ENCODE measurements at places on chromosomes 1 and 21.

GRCh38 chr1:195604287-195604686 lies 1004.0 kb downstream of the KCNT2 start:
- DNase-seq = no peak

DNA sequence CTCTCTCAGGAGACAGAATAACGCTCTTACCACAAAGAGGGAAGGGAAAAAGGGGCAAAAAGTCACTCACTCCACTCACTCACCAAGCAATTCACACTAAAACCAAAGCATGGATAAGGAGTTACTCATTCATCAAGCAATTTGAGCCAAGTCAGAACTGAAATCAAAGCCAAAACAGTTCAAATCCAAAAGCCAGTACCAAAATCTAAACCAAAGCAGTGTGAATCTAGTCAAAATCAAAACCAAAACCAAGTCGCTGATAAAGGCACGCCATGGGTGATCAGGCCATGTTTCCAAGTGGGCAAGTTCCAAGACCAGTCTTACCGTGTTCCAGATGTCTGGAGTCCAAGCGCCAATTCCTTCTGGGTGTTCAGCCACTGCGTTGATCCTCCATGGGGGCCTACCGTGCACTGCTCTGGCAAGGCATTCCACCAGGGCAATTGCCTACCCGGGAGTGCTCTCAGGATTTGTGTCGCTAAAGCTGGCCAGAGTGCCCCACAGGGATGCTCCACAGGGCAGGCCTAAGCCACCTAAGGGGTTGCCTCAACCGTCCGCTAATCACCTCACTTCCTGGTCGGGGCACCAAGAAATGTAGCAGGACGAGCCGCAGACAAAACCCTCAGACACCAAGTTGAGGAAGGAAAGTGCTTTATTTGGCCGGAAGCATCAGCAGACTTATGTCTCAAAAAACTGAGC lies 142.3 kb downstream of the TRIM33 start:
- DNase-seq = no peak

DNA sequence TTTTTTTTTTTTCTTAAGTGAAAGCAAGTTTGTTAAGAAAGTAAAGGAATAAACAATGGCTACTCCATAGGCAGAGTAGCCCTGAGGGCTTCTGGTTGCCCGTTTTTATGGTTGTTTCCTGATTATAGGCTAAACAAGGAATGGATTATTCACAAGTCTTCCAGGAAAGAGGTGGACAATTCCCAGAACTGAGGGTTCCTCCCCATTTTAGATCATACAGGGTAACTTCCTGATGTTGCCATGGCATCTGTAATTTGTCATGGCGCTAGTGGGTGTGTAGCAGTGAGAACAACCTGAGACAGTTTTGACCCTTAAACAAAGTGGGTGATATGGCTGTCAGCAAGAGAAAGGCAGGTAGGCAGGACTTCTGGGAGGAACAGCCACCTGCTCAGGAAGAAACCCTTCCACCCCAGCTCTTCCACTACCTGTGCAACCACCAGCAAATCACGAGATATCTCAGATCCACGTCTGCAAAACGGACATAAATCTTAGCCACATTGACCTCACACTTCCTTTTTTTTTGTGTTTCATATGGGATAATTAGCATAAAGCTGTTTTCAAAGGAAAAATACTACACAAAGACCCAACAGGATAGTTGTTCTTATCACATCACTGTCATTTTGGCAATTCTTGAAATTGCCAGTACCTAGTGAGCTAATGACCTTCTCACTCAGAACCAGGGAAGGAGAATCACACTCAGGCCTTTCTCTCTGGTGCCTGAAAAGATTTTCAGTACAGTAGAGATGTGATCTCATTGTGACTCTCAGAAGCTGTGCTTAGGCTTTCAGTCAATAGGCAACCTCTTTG lies 34.8 kb upstream of the DUSP10 start:
- DNase-seq = no peak

DNA sequence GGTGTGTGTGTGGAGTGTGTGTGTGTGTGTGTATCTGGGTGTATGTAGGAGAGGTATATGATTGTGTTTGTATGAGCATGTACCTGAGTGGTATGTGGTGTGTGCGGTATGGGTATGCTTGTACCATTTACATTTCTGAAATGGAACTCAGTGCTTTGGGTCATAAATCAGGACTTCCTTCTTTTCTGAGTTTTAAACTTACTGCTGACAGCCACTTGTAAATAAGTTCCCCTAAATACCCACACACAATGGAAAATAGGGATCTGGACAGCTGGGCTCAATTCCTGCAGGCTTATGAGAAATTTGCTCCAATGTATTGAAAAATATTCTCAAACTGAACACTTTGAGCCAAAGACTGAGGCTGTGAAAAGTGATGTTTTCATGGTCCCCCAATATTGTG lies 293.6 kb downstream of the HLX start:
- DNase-seq = no peak

DNA sequence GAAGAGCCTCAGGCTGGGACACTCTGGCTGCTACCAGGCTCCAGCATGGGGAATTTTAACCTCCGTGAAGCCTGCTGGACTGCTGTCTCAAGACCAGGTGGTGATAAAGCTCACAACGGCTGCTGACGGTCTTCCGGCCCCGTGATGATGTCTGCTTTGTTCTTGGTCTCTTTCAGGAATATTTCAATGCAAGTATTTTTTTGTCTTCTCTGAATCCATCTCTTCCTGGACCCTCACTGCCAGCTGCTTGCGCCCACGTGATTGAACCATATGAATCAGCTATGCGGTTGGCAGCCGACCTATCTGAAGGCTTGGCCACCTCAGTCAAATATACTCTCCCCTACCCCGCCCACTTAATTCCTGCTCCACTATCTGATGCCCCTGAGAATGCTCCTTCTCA lies 14.6 kb upstream of the SLC6A17 start:
- no peak for DNase-seq

DNA sequence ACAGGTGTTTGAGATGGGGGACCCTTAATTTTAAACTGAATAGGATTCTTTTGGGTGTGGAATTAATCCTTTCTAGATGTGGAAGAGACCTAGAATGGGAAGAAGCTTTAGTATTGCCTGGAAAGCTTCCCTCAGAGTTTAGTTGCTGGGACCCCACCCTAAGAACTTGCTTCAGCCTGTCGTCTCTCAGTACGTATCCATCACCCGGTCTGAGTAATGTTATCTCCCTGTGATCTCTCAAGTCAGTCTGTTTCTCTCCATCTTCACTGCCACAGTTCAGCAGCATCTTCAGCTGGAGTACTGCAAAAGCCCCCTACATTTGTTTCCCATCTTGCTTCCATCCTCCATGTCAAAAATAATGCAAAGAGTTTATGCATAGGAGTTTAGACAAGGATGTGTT lies 28.9 kb downstream of the CNST start:
- no peak for DNase-seq

DNA sequence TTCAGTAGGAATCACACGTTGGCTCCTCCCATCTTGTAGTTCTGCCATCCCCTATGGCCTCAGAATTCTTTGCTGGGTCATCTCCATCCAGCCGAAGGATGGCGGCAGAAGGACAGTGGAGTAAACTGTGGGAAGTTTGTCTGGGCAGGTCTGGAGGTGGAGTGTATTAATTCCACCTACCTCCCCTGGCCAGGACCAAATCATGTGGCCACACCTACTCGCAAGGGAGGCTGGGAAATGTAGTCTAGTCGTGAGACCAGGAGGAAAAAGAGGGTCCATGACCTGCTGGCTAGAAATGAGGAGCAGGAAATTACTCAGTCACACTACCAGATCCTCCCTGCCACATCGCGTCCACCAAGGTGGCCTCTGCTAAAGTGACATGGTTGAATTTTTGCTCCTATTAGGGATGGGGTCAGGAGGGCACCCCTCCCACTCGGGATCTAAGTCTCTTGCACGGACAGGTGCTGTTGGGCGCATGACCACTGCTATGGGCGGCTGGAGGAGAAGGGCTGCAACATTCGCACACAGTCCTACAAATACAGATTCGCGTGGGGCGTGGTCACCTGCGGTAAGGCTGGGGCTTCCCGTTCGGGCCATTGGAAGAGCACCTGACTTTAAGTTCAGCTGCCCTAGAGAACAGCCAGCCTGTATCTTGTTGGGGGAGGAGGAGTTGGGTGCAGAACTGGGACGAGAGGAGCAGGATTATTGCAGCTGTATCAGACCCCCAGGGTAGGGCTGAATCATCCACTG lies 19.5 kb downstream of the PLA2G5 start:
- DNase-seq = no peak

DNA sequence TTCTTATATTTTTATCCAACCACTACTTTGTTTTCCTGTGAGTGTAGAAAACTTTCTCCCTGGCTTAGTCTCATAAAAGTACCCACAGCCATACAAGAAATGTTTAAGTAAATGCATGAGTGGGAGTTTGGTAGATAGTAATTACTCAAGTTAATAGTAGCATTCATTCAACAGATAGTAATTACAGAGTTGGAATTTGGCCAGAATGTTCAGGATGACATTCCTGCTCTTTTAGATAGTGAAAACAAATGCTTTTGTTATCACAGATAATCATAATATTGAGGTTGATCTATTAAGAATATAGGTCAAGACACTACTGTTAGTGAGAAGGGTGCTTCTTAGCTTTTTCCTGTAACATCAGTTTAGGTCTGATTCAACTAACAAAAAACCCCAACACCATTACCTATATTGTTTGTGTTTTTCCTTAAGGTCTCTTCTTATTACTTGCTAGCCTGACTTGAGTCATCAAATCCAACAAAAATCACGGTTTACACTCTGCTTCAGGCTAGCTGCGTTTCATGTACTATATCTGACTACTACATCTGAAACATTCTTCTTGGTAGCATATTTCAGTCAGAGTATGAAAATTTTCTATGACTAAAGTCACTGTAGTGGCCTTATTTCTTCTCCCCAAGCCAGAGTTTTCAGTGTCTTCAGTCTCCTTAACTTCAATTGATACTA lies 163.7 kb downstream of the HS2ST1 start:
- DNase-seq = no peak

- no peak for DNase-seq
These were observed 104.0 kb downstream of the ROR1 start for GRCh38 chr1:63877816-63878215.

GRCh38 chr1:165734906-165735305 lies 33.8 kb downstream of the TMCO1 start:
- no peak for DNase-seq

- DNase-seq = no peak
These were observed 3.9 kb upstream of the TNFRSF4 start for GRCh38 chr1:1217621-1218523.

DNA sequence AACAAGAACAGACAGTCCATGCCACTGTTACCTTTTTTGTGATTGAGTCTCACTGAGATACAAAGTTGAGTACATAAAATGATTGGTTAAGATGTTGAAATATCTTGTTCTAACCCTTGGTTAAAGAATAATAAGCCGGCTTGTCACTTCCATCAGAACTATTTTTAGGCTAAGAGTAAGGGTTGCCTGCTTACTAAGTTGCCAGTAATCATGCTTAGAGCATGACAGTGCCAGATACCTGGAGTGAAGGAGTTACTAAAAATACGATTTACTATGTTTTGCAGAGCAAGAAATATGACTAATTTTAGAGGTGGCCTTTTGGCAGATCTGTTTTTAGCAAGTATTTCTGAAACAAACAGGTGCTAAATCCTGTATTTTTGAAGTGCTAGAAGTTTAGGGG lies 6.0 kb downstream of the HUNK start:
- no peak for DNase-seq

- no peak for DNase-seq
These were observed 27.1 kb downstream of the MTF2 start for GRCh38 chr1:93106226-93106625.

GRCh38 chr1:13710086-13710485 lies 10.1 kb downstream of the PRDM2 start:
- DNase-seq = no peak

DNA sequence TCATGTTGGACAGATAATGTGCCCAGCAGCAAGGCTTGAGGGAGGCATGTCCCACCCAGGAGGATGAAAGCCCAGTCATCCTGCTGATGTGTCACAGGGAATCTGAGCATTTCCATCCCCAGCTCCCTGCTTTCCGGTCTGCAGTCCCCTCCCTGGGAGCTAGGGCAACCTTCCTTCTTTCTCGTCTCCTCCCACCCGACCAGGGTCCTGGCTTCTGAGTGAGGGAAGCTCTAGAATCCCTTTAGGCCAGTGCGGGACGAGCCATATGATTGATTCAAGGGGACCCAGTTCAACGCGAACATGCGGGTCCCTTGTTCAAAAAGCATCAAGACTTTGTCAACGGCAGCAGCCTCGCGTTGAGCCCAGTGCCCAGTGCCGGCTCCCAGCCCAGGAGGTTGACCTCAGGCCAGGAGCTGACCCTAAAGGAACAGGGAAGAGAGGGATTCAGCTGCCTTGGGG lies 96.7 kb upstream of the TMPRSS2 start:
- DNase-seq = no peak

GRCh38 chr1:232428036-232428645 lies 201.8 kb downstream of the SIPA1L2 start:
- peak; percentile 26 for DNase-seq

- no peak for DNase-seq
These were observed 8.6 kb downstream of the ACOT7 start for GRCh38 chr1:6384962-6385361.

DNA sequence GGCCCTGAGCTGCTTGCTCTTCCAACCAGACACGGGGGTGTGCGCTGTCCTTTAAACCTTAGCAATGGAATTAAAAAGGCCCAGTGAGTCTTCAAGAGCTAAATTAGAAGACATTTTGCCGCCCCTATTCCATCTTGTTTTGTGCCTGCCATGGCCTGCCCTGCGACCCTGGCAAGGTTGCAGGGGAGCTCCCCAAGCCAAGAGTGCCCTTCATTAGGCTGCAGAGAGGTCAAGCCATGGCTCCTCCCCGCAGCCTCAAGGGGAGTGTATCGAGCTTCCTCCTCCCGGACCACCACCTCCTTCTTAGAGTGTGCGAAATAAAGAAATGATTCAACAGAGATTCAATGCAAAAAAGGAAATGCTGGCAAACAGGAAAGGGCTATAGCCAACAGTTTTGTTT lies 256.2 kb downstream of the DYRK1A start:
- DNase-seq = no peak

GRCh38 chr1:174135211-174135610 lies 24.1 kb upstream of the RABGAP1L start:
- DNase-seq = no peak

GRCh38 chr1:41537251-41537650 lies 52.8 kb upstream of the EDN2 start:
- no peak for DNase-seq

DNA sequence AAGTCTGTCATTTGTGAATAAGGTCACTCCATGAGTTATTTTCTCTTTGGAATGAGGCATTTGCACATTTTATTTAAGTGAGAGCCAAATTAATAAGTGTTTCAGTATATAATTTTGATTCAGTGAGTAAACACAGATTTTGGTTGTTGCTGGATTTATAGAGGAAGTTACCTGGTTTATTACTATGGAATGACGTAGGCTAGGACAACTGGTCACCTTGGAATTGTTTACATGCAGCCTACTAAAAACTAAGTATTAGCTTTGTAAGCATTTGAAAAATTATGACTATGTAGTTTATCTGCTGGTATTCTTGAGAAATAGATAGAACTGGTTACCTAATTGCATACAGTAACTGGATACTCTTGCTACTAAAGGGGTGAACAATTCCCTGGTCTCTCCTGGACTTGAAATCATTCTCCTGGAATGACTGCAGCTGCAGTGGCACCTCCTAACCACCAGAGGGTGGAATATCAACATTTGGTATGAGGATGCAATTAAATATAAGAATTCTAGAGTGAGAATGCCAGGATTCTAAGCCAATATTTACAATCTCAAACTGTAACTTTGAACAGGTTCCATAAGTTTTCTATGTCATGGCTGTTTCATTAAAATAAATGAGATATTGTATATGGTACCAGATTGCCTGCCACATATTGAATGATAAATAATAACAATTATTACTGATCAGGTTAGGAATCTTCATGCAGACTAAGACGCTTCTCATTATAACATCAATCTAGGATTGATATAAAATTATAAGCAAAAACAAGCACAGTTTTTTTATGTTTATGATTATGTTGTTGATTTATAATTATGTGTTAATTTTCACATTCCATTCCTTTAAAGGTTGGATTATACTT lies 3.5 kb upstream of the KRTAP27-1 start:
- no peak for DNase-seq

All from heart right ventricle (tissue), 16 donors.